ENCODE measurements at places on chromosomes 3 and 15.

DNA sequence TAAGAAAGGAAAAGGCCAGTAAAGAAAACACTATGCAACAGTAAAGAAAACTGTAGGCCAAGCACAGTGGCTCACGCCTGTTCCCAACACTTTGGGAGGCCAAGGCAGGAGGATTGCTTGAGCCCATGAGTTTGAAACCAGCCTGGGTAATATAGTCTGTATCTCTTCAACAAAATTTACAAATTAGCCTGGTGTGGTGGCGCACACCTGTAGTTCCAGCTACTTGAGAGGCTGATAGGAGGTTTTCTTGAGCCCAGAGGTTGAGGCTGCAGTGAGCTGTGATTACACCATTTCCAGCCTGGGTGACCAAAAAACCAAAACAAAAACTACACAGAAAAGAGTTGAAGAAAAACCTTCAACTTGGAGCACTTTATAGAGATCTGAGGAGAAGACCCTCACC is 31.8 kb downstream of the DAG1 start:
- no peak for DNase-seq

GRCh38 chr3:55331524-55331923 is 155.6 kb downstream of the WNT5A start:
- DNase-seq, result no peak

GRCh38 chr3:185702262-185703225 is 116.4 kb downstream of the SENP2 start:
- DNase-seq, result peak; percentile 21

DNA sequence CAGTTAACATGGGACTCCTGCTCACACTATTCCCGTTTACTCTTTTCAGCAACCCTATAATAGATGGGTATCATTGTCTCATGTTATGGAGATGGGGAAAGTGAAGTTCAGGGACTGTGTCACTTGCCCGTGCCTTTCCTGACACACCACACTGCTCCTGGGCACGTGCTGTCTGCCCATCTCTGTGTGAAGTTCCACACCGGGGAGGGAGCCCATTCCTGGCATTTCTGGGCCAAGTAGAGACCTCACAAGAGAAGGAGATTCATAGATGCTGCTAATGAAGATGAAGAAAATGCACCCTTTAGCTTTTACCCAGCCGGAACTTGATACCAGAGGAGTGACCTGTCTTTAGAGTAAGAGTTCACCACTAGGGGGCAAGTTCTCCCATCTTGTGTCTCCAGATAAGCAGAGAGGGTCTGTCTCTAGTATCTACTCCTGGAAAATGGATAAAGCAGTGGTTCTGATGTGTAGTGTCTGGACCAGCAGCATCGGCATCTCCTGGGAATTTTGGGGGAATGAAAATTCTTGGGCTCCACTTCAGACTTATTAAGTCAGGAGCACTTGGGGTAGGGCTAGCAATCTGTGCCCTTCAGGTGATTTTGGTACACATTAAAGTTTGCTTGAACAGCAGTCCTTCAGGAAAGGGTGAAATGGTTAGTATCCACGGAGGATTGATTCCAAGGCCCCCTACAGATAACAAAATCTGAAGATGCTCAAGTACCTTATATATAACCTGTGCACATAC is 2.0 kb upstream of the TOPBP1 start:
- DNase-seq, result peak; percentile 83

GRCh38 chr3:13040361-13041074 is 32.7 kb downstream of the IQSEC1 start:
- no peak for DNase-seq

- DNase-seq, result no peak
Measured at GRCh38 chr15:81536356-81536755, 162.3 kb upstream of the TMC3 start.

All from NCI-H1092 treated with DMSO at 0.1 percent for 48 hours (cell line).